IPS DF 6.9 (cell line): ENCODE measurements at places on chromosomes 1 and 21.
A peak's percentile ranks its signal among the peaks of the same experiment; 100 is the strongest.

- no peaks in the 10 kb centered on the region for H3K36me3 ChIP-seq
- peak; percentile 57 for DNase-seq
- H3K27me3 ChIP-seq = no peaks in the 10 kb centered on the region
- no peaks in the 10 kb centered on the region for H3K4me1 ChIP-seq
- H3K4me3 ChIP-seq = no peak overlapping the region
- H3K27ac ChIP-seq = no peak overlapping the region
Observed at GRCh38 chr1:63148825-63149645, 173.3 kb upstream of the FOXD3 start.

DNA sequence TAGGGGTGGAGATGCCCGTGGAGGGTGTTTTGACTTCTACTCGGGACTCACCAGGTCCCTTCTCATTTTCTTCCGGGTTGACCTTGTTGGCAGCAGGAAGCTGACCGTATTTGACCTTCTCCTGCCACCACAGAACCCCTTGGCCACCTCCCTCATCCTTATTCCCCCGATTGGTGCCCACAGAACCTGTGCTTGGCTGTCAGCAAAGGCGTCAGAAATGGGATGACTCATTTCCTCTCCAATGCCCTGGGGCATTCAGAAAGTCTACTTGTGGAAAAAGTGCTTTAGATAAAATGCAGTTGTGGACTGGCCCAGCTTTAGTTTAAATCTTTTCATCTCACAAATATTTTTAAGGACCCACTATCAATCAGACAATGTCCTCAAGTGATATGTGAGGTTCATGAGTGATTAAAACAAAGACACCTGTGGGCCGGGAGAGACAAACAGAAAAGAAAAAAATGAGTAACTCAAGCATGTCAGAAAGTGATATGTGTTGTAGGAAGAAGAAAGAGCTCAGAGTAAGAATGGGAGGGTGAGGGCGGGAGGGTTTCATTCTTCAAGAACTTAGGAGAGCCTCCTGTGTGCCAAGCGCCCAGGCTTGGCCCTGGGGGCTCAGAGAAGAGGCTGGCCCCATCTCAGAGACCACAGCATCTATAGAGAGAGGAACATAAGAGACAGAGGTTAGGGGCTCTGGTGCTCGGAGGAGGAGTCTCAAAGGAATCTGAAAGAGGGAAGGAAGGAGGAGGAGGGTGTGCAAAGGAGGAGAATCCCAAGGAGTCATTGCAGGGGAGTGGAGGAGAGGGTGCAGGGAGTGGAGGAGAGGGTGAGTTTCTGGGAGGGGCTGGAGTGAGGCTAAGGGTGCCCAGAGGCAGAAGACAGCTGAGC, 221.6 kb upstream of the VAMP3 start:
- no peaks in the 10 kb centered on the region for H3K27me3 ChIP-seq
- no peaks in the 10 kb centered on the region for H3K36me3 ChIP-seq
- H3K4me1 ChIP-seq = peaks cover 4% of the 10 kb centered on the region; the same call in 1 of the 2 replicates
- H3K4me3 ChIP-seq = no peak overlapping the region
- DNase-seq = no peak
- H3K27ac ChIP-seq = no peak overlapping the region

DNA sequence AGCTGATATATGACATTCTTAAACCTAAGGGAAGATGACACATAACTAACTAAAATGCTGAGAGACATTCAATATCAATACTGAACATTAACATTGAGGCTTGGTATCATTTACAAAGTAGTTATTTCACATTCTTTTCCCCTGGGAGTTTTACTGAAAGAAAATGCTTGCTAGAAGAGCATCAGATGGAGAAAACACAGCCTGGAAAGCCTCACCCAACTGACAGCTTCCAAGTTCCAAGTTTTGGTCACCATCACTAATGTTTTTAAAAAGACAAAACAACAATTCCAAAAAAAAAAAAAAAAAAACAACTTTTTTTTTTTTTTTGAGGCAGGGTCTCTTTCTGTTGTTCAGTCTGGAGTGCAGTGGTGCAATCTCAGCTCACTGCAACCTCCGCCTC, 80.6 kb downstream of the DSCAM start:
- no peak for DNase-seq
- H3K36me3 ChIP-seq = no peaks in the 10 kb centered on the region
- H3K27ac ChIP-seq = no peak overlapping the region
- no peaks in the 10 kb centered on the region for H3K4me1 ChIP-seq

GRCh38 chr1:33222381-33222780, 33.9 kb upstream of the ZNF362 start:
- no peaks in the 10 kb centered on the region for H3K36me3 ChIP-seq
- no peak overlapping the region for H3K4me3 ChIP-seq
- no peak overlapping the region for H3K27ac ChIP-seq
- H3K4me1 ChIP-seq = no peaks in the 10 kb centered on the region

GRCh38 chr1:62337706-62338631, 18.7 kb upstream of the KANK4 start:
- no peaks in the 10 kb centered on the region for H3K36me3 ChIP-seq
- H3K27ac ChIP-seq = no peak overlapping the region
- H3K4me3 ChIP-seq = no peak overlapping the region
- no peak for DNase-seq

DNA sequence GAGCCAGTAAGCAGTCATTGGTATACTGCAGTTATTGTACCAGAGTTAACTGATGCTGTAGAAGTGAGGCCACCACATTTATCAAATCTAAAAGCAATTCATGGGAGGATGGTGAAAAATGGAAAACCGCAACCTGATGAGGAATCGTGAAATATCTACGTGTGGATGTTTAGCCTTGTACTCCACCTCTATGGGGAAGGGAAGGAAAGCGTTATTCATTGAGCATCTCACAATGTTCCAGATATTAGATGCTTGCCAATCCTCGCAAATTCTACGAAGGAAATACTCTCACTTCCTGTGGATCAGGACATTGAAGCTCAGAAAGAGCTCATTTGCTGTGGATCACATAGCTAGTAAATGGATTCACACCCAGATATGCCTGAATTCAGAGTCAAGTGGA, 77.3 kb downstream of the LRRC8D start:
- H3K4me1 ChIP-seq = no peaks in the 10 kb centered on the region
- H3K27me3 ChIP-seq = no peaks in the 10 kb centered on the region
- no peak for DNase-seq

- H3K4me3 ChIP-seq = no peak overlapping the region
- H3K27ac ChIP-seq = no peak overlapping the region
- peaks cover 3% of the 10 kb centered on the region for H3K4me1 ChIP-seq
- H3K36me3 ChIP-seq = no peaks in the 10 kb centered on the region
Observed at GRCh38 chr1:12185036-12185917, 18.5 kb downstream of the TNFRSF1B start.

DNA sequence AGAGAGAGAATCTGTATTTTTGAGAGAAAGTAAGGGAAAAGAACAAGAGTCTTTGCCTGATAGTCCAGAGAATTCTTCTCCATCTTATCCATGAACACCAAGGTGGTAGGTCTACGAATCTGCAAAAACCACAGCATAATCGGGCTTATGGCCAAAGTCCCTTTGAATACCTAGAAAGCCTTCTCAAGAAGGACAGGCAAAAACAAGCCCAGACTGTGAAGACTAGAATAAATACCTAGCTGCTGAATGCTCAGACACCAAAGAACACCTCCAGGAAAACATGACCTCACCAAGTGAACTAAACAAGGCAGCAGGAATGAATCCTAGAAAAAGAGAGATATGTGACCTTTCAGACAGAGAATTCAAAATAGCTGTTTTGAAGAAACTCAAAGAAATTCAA, 79.2 kb downstream of the HFM1 start:
- no peaks in the 10 kb centered on the region for H3K4me1 ChIP-seq
- DNase-seq = no peak
- no peaks in the 10 kb centered on the region for H3K27me3 ChIP-seq

DNA sequence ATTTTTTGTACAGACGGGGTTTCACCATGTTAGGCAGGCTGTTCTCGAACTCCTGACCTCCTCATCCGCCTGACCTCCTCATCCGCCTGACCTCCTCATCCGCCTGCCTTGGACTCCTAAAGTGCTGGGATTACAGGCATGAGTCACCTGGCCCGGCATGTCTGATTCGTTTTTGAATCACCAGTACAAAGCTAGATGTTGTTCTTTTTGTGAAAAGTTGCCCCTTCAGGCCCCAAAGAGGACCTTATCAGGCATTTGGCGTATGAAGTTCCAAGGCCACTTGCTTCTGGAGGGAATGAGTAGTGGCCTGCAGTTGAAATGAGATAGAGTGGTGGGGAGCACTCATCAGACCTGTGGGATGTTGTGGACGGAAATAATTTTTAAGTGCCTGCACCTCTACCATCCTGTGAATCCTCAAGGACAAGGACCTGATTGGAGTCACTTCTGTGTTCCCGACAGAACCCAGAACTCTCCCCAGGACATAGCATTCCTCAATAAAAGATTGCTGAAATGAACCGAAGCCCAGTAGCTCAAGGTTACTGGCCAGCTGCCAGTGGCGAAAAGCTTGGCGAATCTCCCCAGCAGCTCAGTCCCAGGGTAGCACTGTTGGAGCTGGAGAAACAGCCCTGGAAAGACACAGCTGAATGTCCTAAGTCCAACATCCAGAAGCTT, 50.1 kb downstream of the NDUFS5 start:
- no peaks in the 10 kb centered on the region for H3K4me1 ChIP-seq
- H3K27me3 ChIP-seq = no peaks in the 10 kb centered on the region
- DNase-seq = no peak
- no peaks in the 10 kb centered on the region for H3K36me3 ChIP-seq
- no peak overlapping the region for H3K27ac ChIP-seq

GRCh38 chr1:43552813-43553212, 22.1 kb downstream of the PTPRF start:
- H3K4me3 ChIP-seq = no peak overlapping the region
- H3K4me1 ChIP-seq = peaks cover 16% of the 10 kb centered on the region
- H3K27ac ChIP-seq = no peak overlapping the region
- H3K27me3 ChIP-seq = no peaks in the 10 kb centered on the region
- H3K36me3 ChIP-seq = peaks cover 12% of the 10 kb centered on the region
- no peak for DNase-seq

DNA sequence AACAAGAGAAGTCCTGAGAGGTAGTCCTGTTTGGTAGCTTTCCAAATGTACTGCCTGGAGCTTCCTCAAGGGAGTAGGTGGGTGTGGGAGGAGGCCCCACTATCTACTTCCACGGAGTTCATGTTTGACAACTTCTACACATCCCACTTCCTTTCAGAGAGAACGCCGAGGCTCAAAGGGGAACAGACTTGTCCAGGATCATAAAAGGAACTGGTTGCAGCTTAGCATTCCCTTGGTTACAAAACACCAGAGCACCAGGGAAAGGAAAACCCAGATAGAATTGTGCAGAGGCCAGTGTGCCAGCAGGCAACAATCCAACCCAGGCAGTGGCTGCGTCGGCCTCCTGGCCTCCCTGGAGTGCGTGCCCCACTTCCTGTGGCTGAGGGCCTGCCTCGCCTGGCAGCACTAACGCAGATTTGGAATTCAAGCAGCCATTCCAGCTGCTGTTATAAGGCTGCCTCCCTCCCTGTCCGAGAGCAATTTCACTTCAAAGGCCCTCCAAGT, 4.2 kb upstream of the RAP1GAP start:
- H3K4me1 ChIP-seq = no peaks in the 10 kb centered on the region; the same call in none of the 2 replicates
- no peak for DNase-seq
- no peaks in the 10 kb centered on the region for H3K36me3 ChIP-seq
- H3K27me3 ChIP-seq = no peaks in the 10 kb centered on the region; the same call in 1 of the 2 replicates

DNA sequence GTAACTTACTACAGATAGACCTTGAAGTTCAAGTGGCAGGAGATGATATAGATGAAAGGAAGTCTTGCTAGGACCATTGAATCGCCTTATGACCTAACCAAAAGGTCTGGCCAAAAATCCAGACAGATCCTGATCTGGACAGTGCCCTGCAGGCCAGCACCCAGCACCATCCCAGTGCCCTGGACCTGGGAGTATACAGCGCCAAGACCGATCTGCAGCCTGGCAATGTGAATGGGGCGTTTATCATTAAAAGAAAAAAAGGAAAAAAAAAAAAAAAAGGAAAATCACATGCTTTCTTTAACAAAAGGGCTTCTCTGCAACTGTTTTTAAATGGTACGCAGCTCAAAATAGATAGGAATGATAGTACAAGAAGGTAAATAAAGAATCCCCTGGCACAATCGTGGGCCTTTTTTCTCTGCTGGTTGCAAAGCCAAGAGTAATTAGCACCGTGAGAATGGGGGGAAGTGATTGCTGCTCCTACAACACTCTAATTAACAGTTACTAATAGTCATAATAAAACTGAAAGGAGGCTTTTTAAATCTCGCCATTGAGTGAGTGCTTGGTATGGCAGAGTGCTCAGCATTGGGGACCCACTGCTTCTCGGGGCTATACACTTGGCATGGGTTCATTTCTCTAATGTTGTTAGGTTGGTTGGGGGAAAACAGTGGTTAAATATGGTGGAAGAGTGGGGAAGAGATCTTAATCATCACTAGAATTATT, 146.7 kb downstream of the KAZN start:
- no peak for DNase-seq
- H3K4me1 ChIP-seq = peaks cover 6% of the 10 kb centered on the region
- no peak overlapping the region for H3K27ac ChIP-seq
- no peak overlapping the region for H3K4me3 ChIP-seq
- H3K27me3 ChIP-seq = no peaks in the 10 kb centered on the region

DNA sequence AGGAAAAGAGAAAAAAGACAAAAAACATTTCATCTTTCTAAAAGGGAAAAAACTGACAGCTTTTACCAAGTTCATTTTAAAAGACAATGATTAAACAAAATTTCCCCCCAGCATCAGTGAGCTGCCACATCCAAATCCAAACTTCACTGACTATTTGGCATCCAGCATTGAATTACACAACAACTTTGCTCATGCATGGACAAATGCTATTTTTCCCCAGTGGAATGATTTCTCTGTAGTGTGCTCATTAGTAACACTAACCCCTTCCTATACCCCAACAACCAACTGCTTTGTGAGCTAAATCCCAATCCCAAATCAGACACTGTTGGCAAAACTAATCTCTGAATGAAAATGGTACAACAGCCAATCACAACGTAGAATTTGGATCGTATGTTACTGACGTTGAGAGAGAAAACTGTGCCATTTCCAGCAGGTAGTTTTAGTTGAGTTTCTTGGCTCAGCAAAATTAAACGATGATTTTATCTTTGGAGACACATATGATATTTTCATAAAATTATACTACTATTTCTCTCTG, 37.9 kb downstream of the PIK3R3 start:
- no peak overlapping the region for H3K27ac ChIP-seq
- H3K27me3 ChIP-seq = no peaks in the 10 kb centered on the region
- no peak overlapping the region for H3K4me3 ChIP-seq
- H3K36me3 ChIP-seq = no peaks in the 10 kb centered on the region
- H3K4me1 ChIP-seq = no peaks in the 10 kb centered on the region

DNA sequence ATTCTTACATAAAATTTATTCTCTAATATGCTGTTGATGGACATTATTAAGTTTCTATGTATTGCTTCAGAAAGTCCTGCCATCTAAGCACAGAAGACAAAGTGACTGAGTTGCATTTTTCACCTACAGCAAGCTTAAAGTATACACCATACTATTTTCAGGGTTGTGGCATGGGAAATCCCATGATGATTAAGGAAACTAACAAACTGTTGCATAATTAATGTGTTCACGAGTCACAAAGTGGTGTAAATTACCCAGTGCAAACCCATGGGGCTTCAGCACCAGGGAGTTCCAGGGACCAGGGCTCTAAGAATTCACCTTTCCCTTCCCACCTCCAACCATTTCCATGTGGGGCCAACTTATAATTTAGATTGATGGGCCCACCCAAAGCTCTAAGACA, 81.9 kb upstream of the NR5A2 start:
- H3K4me3 ChIP-seq = no peak overlapping the region
- no peak for DNase-seq
- H3K27ac ChIP-seq = no peak overlapping the region
